Placental pericyte (primary cell): ENCODE measurements at places on chromosomes 16 and 17. TPM values are rescaled to one million over a fixed set of nuclear protein-coding genes. Genes with fewer than 3 reads are reported as not detected.

Gene EVI2B
- 0.66 and 0.86 TPM in 2 replicates for total RNA-seq

Gene GPR179
- total RNA-seq = under 0.01 TPM in 1 of 2 replicates, not detected in the other

Gene PRSS53
- 0.88 and 2.0 TPM in 2 replicates for total RNA-seq

Gene PIRT
- not detected in 2 replicates for total RNA-seq

Gene SLC39A11
- total RNA-seq = 12.7 and 27.1 TPM in 2 replicates

Gene TBC1D3C
- total RNA-seq = not detected in 2 replicates

Gene RBFOX1
- not detected in 2 replicates for total RNA-seq

Gene SKAP1
- not detected in 2 replicates for total RNA-seq

Gene ZCCHC14
- total RNA-seq = 10.9 and 12.2 TPM in 2 replicates

Gene EPOP
- 0.86 and 0.88 TPM in 2 replicates for total RNA-seq

Gene HOXB6
- under 0.01 and 0.29 TPM in 2 replicates for total RNA-seq

Gene DPEP1
- total RNA-seq = 0.88 TPM in 1 of 2 replicates, not detected in the other

Gene CCL17
- not detected in 2 replicates for total RNA-seq

Gene LPCAT2
- total RNA-seq = 14.4 and 52.4 TPM in 2 replicates

Gene ZKSCAN2
- 6.3 and 7.4 TPM in 2 replicates for total RNA-seq

Gene RNF157
- total RNA-seq = 0.44 and 5.2 TPM in 2 replicates

Gene C1QTNF1
- 80.6 and 220 TPM in 2 replicates for total RNA-seq

Gene EFCAB5
- 0.22 and 0.57 TPM in 2 replicates for total RNA-seq

Gene IGSF6
- under 0.01 TPM in 2 replicates for total RNA-seq

Gene ANKRD40CL
- not detected in 2 replicates for total RNA-seq

Gene KRTAP4-6
- total RNA-seq = not detected in 2 replicates

Gene GDPD3
- total RNA-seq = 0.66 and 1.7 TPM in 2 replicates

Gene CCDC144A
- 17.9 and 18.2 TPM in 2 replicates for total RNA-seq

Gene PCYT2
- total RNA-seq = 48.7 and 78.1 TPM in 2 replicates

Gene HIGD1B
- not detected in 2 replicates for total RNA-seq

Gene C16orf96
- total RNA-seq = under 0.01 TPM in 2 replicates

Gene MILR1
- 10.7 and 21.6 TPM in 2 replicates for total RNA-seq

Gene FBXO39
- 0.22 TPM in 1 of 2 replicates, not detected in the other for total RNA-seq

Gene RNF135
- 12.2 and 12.7 TPM in 2 replicates for total RNA-seq

Gene GINS2
- total RNA-seq = 0.66 and 16.5 TPM in 2 replicates

Gene TNK1
- total RNA-seq = 0.22 TPM in 1 of 2 replicates, not detected in the other

Gene CIBAR2
- not detected in 2 replicates for total RNA-seq

Gene CFAP97D1
- total RNA-seq = under 0.01 TPM in 1 of 2 replicates, not detected in the other

Gene SMURF2
- total RNA-seq = 135 and 520 TPM in 2 replicates

Gene TNRC6C
- total RNA-seq = 5.5 and 8.9 TPM in 2 replicates

Gene PRMT7
- 19.7 and 47.5 TPM in 2 replicates for total RNA-seq

Gene ZNF23
- 8.7 and 9.0 TPM in 2 replicates for total RNA-seq

Gene TNFSF13
- 0.44 and 0.72 TPM in 2 replicates for total RNA-seq

Gene ZPBP2
- total RNA-seq = not detected in 2 replicates

Gene PHF23
- 46.1 and 64.1 TPM in 2 replicates for total RNA-seq

Gene AGRP
- total RNA-seq = not detected in 2 replicates

Gene RUNDC3A
- 0.22 TPM in 1 of 2 replicates, not detected in the other for total RNA-seq

Gene SHMT1
- total RNA-seq = 4.4 and 16.5 TPM in 2 replicates
